ENCODE measurements at places on chromosomes 12 and 14.

DNA sequence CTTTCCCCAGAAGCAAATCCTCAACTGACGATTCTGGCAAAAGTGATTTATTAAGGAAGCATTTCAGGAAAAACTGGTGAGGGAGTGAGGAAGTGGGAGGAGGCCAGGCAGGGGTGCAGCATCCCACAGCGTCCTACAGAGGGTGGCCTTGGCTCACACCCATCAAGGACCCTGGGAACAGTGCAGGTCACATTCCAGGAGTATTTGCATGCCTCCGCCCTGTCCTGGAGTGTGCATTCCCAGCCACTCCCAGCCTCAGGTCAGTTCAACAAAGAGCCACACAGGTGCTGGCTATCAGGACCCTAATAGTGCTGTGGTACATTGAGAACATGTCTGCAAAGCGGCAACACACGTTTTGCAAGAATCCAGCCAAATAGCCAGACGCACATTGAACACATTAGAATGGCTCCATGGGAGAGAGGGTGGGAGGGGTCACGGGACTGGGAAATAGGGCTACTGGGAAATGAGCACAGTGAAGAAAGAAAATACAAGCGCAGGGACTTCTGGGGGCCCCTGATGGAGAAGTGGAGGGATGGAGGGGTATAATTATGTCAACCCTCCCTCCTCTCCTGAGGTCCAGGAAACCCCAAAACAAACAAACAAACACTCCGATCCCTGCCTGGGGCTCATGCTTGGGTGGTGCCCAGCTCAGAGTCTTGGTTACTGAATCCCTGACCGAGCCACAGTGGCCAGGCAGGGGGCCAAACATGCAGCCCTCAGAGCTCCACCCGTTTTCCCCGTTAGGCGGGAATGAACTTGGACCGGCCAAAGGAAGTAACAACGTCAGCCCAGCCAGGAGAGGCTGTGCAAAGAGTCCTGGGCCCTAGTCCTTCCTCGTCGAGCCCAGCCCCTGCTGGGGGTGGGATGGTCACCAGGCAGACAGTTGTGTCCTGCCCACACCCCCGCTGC lies 36.5 kb downstream of the CMKLR1 start:
- H3K27ac ChIP-seq, result peak overlapping the region; percentile 96
- no peak overlapping the region for H3K4me3 ChIP-seq
- H3K36me3 ChIP-seq, result no peaks in the 10 kb centered on the region
- H3K27me3 ChIP-seq, result peaks cover 8% of the 10 kb centered on the region
- peak; percentile 63 for DNase-seq

- peak overlapping the region; percentile 70 for H3K27ac ChIP-seq
- H3K36me3 ChIP-seq, result no peaks in the 10 kb centered on the region
- peak overlapping the region; percentile 79 for H3K4me3 ChIP-seq
These were observed 1.1 kb upstream of the CDC42BPB start for GRCh38 chr14:103058164-103059055.

GRCh38 chr14:29918981-29919380 lies 8.7 kb downstream of the PRKD1 start:
- H3K4me1 ChIP-seq, result peaks cover 6% of the 10 kb centered on the region
- DNase-seq, result no peak

GRCh38 chr14:101501341-101501740 lies 60.0 kb upstream of the DIO3 start:
- no peaks in the 10 kb centered on the region for H3K36me3 ChIP-seq
- H3K27me3 ChIP-seq, result peaks cover 26% of the 10 kb centered on the region
- DNase-seq, result no peak
- H3K4me1 ChIP-seq, result peaks cover 2% of the 10 kb centered on the region
- H3K27ac ChIP-seq, result no peak overlapping the region

- no peaks in the 10 kb centered on the region for H3K36me3 ChIP-seq
- H3K27me3 ChIP-seq, result peaks cover 25% of the 10 kb centered on the region
- no peak overlapping the region for H3K27ac ChIP-seq
These were observed 21.7 kb upstream of the KICS2 start for GRCh38 chr12:64243809-64244208.

DNA sequence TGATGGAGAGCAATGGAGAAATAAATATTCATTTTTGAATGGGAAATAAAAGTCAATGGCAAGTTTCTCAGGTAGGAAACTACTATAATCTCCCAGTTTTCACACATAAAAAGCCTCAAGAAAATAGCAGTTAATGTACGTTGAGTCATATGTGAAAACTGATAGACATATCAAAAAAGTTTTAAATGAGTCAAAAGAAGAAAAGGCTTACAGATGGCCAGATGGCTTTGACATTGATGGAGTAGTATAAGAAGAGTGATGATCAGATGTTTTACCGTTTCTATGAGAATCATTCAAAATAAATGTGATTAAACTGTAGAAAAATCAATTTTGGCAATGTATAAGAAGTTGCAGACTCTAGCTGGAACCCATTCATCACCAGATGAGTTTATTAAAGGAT lies 97.8 kb downstream of the LLPH start:
- no peak overlapping the region for H3K27ac ChIP-seq
- peaks cover 14% of the 10 kb centered on the region for H3K27me3 ChIP-seq
- no peak overlapping the region for H3K4me3 ChIP-seq
- peaks cover 2% of the 10 kb centered on the region for H3K4me1 ChIP-seq
- no peaks in the 10 kb centered on the region for H3K36me3 ChIP-seq

DNA sequence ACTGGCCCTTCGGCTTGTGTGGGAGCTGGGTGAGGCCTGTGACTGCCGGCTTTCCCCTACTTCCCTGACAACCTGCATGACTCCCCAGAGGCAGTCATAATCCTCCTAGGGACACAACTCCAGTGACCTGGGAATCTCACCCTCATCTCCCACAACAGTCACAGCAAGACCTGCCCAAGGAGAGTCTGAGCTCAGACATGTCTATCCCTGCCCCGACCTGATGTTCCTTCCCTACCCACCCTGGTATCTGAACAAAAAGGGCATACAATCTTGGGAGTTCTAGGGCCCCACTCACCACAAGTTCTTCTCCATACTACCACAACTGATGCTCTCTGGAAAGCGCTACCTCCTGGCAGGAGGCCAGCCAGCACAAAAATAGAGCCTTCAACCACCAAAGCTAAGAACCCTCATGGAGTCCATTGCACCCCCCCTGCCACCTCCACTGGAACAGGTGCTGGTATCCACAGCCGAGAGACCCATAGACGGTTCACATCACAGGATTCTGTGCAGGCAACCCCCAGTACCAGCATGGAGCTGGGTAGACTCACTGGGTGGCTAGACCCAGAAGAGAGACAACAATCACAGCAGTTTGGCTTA lies 16.8 kb downstream of the ATP23 start:
- peaks cover 54% of the 10 kb centered on the region for H3K36me3 ChIP-seq
- H3K27me3 ChIP-seq, result no peaks in the 10 kb centered on the region
- no peak for DNase-seq
- no peak overlapping the region for H3K4me3 ChIP-seq
- H3K4me1 ChIP-seq, result no peaks in the 10 kb centered on the region

DNA sequence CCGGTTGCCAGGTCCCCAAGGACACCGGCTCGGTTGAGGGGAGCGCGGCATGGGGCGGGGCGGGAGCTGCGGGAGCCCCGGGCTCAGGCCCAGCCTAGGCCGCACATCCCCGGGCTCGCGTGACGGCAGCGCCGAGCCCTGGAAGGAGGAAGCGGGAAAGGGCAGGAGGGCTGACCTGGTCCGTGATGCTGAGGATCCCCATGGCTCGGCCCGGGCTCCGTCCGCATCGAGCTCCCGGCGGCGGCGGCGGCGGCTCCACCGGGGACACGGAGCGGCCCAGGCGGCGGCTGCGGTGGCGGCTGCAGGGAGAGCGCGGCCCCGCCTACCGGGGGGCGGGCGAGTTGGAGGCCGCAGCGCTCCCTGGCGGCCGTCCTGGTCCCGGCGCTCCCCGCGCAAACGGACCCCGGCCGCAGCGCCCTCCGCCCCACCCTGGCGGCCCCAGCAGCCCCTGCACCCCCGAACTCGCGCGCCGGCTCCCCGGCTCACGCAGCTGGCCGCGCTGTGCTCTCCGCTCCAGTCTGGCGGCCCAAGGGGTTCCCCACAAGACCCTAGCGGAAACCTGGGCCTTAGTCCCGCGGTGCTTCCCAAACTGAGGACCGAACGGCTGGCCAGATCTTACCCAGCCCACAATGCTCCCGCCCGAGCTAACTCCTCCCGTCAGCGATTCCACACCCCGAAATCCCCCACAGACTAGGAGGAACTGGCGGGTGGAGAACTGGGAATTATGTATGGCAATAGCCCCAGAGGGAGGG lies at the start of gene ANKRD52:
ANKRD52 (minus strand) TSS at position 317 of the 752 bp plus-strand sequence; CDS start at position 202, 115 bp downstream.
- peaks cover 14% of the 10 kb centered on the region for H3K4me1 ChIP-seq
- peak within 1 kb of the TSS; percentile 94 for H3K27ac ChIP-seq
- peaks cover 11% of the 10 kb centered on the region for H3K36me3 ChIP-seq
- peak within 1 kb of the TSS; percentile 93 for H3K4me3 ChIP-seq
- DNase-seq, result peak; percentile 71

- no peak overlapping the region for H3K27ac ChIP-seq
- no peaks in the 10 kb centered on the region for H3K27me3 ChIP-seq
- no peak overlapping the region for H3K4me3 ChIP-seq
- H3K4me1 ChIP-seq, result peaks cover 21% of the 10 kb centered on the region
- H3K36me3 ChIP-seq, result no peaks in the 10 kb centered on the region
- no peak for DNase-seq
These were observed 72.2 kb downstream of the ST8SIA1 start for GRCh38 chr12:22262309-22262708.

- H3K4me3 ChIP-seq, result no peak overlapping the region
- no peaks in the 10 kb centered on the region for H3K36me3 ChIP-seq
These were observed 318.4 kb downstream of the RAD51B start for GRCh38 chr14:68137704-68138619.

- H3K4me1 ChIP-seq, result peaks cover 3% of the 10 kb centered on the region
- no peaks in the 10 kb centered on the region for H3K36me3 ChIP-seq
- no peak overlapping the region for H3K27ac ChIP-seq
- DNase-seq, result no peak
- no peak overlapping the region for H3K4me3 ChIP-seq
These were observed 273.9 kb upstream of the MIS18BP1 start for GRCh38 chr14:45526715-45527549.

- no peak for DNase-seq
- H3K27ac ChIP-seq, result peak overlapping the region; percentile 41
- H3K4me3 ChIP-seq, result peak overlapping the region; percentile 32
- H3K4me1 ChIP-seq, result peaks cover 26% of the 10 kb centered on the region
These were observed 179.2 kb upstream of the PDE3A start for GRCh38 chr12:20188930-20189653.

GRCh38 chr12:126454581-126454980 lies 1389.3 kb downstream of the AACS start:
- no peak for DNase-seq
- no peaks in the 10 kb centered on the region for H3K36me3 ChIP-seq
- no peak overlapping the region for H3K27ac ChIP-seq
- no peak overlapping the region for H3K4me3 ChIP-seq
- H3K27me3 ChIP-seq, result peaks cover 15% of the 10 kb centered on the region

- no peak overlapping the region for H3K4me3 ChIP-seq
- no peaks in the 10 kb centered on the region for H3K36me3 ChIP-seq
- no peaks in the 10 kb centered on the region for H3K4me1 ChIP-seq
- peaks cover 18% of the 10 kb centered on the region for H3K27me3 ChIP-seq
These were observed 88.0 kb upstream of the MBIP start for GRCh38 chr14:36408388-36408787.

GRCh38 chr12:98446060-98446459 lies 69.3 kb upstream of the TMPO start:
- H3K36me3 ChIP-seq, result no peaks in the 10 kb centered on the region
- H3K4me1 ChIP-seq, result no peaks in the 10 kb centered on the region
- no peak overlapping the region for H3K27ac ChIP-seq
- DNase-seq, result no peak
- peaks cover 10% of the 10 kb centered on the region for H3K27me3 ChIP-seq
- H3K4me3 ChIP-seq, result no peak overlapping the region

GRCh38 chr12:92673756-92674155 lies 29.0 kb upstream of the PLEKHG7 start:
- H3K27ac ChIP-seq, result no peak overlapping the region
- no peak overlapping the region for H3K4me3 ChIP-seq
- H3K36me3 ChIP-seq, result no peaks in the 10 kb centered on the region
- no peak for DNase-seq
- H3K4me1 ChIP-seq, result no peaks in the 10 kb centered on the region

Measured in progenitor cell of endocrine pancreas (in vitro differentiated cells).